ENCODE measurements at places on chromosomes 12 and 14.

DNA sequence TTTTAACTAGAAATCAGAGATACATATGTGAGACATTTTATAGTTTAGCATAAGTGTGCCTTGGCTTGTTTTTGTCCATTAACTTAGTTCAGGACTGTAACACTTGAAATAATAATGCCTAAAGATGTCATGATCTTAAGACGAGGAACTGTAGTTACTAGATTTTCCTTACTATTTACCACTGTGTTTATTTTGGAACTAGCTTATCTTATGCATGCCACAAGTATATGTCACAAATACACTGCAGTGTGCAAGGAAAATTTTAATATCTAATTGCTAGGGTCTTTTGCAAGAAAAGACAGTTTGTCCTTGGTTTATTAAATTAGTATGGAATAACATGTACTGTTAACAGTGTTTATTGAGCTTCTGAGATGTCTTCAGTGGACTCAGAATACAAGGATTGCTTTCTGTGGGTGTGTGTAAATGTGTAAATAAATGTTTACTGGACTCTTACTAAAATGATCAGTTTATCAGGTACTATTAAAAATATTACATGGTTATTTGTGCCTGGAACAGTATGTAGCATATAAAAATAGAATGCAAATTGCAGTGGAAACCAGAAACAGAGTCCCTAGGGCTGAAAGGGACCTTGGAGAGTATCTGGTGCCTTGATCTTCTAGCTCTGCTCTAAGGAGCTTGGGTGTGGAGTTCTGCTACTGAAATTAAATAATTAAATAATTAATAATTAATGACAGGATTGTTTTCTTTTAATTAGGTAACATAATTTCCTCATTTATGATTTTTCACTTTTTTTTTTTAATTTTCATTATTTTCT is 58.1 kb downstream of the FGD4 start:
- no peak for DNase-seq

- DNase-seq, result no peak
These were observed 948.2 kb downstream of the GALC start for GRCh38 chr14:87044807-87045206.

- DNase-seq, result no peak
These were observed 88.3 kb downstream of the KIF26A start for GRCh38 chr14:104226421-104227383.

DNA sequence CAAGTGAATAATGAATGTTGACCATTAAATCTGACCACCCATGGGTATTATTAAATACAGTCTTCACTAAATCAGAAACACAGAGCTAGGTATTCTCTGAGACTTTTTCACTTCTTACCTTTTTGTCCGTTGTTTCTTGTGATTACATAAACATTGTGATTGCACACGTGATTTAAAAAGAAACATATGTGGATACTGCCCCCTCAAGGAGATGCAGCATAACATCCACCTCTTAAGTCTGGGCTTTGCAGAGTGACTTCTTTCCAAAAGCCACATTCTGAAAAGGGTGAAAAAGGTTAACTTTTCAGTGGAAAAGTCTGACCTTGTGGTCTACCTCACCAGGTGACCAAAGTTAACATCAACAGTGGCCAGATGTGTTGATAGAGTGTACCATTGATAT is 185.5 kb upstream of the FAR2 start:
- DNase-seq, result no peak

- DNase-seq, result no peak
These were observed 279.8 kb upstream of the DIO2 start for GRCh38 chr14:80491131-80491530.

GRCh38 chr12:112599871-112600270 is 181.1 kb downstream of the PTPN11 start:
- DNase-seq, result no peak

DNA sequence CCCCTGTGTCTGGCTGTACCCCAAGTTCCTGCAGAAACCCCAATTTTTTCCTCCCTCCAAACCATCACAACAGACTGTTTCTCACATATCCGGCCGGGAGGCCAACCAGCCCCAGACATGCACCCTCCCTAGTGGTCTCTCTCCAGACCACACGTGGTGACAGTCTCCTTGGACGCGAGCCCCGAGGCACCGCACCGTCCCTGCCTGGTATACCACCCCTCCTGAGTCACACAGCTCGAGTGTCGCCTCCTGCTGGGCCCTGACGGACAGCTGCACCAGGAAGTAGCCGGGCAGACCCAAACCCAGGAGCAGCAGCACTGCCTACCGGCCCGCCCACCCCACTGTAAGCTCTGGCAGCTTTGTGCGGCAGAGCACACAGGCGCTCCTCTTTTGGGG is 97.4 kb downstream of the RFLNA start:
- DNase-seq, result no peak

DNA sequence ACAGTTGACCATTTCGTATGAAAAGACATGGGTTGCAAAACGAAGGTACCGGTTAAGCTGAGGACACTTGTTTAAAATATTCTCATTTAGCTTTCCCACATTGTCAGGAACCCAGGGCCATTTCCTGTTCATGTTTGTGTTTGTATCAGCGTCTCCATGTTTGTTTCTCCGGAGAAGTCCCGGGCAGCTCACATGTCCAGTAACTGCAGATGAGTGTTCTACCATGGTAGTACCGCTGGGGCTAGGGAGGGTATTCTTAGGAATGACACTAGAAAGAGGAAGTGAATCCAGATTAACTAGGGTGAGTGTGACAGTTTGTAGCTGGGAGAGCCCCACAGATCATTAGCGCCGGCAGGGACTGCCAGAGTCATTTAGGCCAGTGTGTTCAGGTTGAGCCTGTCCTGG is 50.0 kb upstream of the EVL start:
- DNase-seq, result no peak

GRCh38 chr14:66650491-66650911 is 142.6 kb downstream of the GPHN start:
- DNase-seq, result no peak

DNA sequence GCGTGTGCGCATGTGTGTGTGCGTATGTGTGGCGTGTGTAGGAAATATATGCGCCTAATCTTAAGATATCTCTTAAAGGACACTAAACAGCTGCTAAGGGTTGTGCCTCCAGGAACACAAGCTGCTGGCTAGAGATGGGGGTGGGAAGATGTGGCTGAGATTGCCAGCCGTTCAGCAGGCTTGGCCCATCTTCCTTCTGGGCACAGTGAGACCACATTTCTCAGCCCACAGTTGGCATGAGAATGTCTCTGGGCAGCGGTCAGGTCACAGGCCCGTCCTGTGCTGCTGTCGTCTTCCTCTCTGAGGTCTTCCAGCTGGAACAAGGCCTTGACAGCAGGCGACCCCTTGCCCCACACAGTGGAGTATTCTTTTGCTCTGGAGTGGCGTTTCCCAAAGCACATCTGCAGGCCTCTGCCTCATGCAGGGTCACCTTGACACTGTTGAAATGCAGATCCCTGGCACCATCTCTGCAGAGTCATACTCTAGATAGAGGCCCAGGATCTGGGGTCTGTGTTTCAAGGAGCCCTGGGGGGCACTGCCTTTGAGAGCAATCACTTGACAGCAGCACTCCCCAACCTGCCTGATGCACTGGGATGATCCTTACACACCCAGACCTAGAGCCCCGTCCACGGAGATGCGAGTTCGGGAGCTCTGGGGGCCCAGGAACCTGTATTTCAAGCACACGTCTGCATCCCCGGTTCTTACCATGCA is 335.5 kb upstream of the SFSWAP start:
- no peak for DNase-seq
